ENCODE measurements at places on chromosomes 2 and 18. TPM values are rescaled to one million over a fixed set of nuclear protein-coding genes. Genes with fewer than 3 reads are reported as not detected.

The TRABD2A gene
- total RNA-seq = 1.2 TPM

DNA sequence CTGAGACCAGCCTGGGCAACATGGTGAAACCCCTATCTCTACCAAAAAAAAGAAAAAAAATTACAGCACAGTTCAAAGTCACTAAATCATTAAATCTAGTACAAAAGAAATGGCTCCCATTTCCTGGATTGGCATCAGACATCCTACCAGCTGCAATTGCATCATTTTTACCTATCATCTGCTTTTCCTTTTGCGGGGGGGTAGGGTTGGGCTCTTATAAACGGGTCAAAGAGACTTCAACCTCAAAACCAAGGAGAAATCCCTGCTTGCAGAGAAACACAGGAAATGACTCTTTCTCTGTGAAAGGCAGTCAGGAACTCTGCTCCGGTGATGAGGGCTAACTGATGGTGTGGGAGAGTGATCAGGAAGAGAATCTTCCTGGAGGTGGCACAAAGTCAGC is 45.3 kb upstream of the RFX8 start:
- H3K4me3 ChIP-seq = no peak overlapping the region
- H3K36me3 ChIP-seq = peaks cover 2% of the 10 kb centered on the region
- H3K4me1 ChIP-seq = peaks cover 25% of the 10 kb centered on the region
- peak overlapping the region; percentile 70 for H3K27ac ChIP-seq
- H3K27me3 ChIP-seq = no peaks in the 10 kb centered on the region

The LRRTM4 gene
- not detected for total RNA-seq

GRCh38 chr2:198591586-198591985 is 787.2 kb downstream of the PLCL1 start:
- H3K27me3 ChIP-seq = peaks cover 9% of the 10 kb centered on the region
- no peaks in the 10 kb centered on the region for H3K4me1 ChIP-seq
- no peak overlapping the region for H3K27ac ChIP-seq
- H3K4me3 ChIP-seq = no peak overlapping the region
- DNase-seq = no peak
- no peaks in the 10 kb centered on the region for H3K36me3 ChIP-seq

GRCh38 chr2:156437931-156438410 is 1.8 kb downstream of the GPD2 start:
- H3K27ac ChIP-seq = no peak overlapping the region
- H3K4me3 ChIP-seq = peak overlapping the region; percentile 26
- H3K27me3 ChIP-seq = no peaks in the 10 kb centered on the region

GRCh38 chr2:36615222-36615621 is 17.3 kb upstream of the FEZ2 start:
- H3K27me3 ChIP-seq = no peaks in the 10 kb centered on the region
- H3K4me3 ChIP-seq = no peak overlapping the region
- H3K27ac ChIP-seq = no peak overlapping the region

The DHRS9 gene
- not detected for total RNA-seq

- no peak overlapping the region for H3K27ac ChIP-seq
- H3K4me3 ChIP-seq = no peak overlapping the region
- DNase-seq = no peak
- no peaks in the 10 kb centered on the region for H3K36me3 ChIP-seq
- H3K4me1 ChIP-seq = peaks cover 15% of the 10 kb centered on the region
These were observed 153.4 kb upstream of the SOX11 start for GRCh38 chr2:5538772-5539171.

DNA sequence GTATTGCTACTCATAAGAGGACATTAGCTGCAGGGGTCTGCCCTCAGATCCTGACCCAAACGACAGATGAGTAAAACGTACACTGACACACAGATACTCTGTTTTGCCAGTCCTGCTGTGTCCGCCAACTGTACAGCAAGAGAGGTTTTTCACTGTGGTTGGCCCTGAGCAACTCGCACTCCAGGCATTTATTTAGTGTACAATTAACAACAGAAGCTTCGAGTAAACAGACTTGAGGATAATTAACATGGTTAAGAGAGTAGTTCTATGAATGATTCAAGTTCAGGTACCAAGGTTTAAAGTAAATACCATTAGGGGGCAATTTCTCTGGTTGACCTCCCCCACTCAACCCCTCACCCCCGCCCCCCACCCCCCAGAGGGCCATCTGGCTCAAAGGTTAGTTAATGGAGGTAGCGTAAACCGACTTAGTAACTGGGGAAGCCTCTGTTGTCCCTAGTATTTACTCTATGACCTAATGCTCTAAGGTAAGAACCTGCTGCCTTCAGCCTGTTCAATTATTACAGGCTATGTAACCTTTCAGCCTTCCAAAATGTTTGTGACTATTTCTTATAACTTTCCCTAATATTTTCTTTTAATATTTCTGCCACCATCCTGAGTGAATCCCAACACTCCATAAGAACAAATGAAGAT is 103.9 kb upstream of the XIRP2 start:
- H3K27ac ChIP-seq = no peak overlapping the region
- H3K27me3 ChIP-seq = no peaks in the 10 kb centered on the region
- no peaks in the 10 kb centered on the region for H3K4me1 ChIP-seq
- no peak overlapping the region for H3K4me3 ChIP-seq

The DTYMK gene
- total RNA-seq = 23.1 TPM

- H3K36me3 ChIP-seq = no peaks in the 10 kb centered on the region
- H3K27ac ChIP-seq = no peak overlapping the region
- no peak for DNase-seq
- peaks cover 4% of the 10 kb centered on the region for H3K27me3 ChIP-seq
- no peak overlapping the region for H3K4me3 ChIP-seq
These were observed 464.7 kb downstream of the MEIS1 start for GRCh38 chr2:66899648-66900047.

The TXNL4A gene
- 143 TPM for total RNA-seq

DNA sequence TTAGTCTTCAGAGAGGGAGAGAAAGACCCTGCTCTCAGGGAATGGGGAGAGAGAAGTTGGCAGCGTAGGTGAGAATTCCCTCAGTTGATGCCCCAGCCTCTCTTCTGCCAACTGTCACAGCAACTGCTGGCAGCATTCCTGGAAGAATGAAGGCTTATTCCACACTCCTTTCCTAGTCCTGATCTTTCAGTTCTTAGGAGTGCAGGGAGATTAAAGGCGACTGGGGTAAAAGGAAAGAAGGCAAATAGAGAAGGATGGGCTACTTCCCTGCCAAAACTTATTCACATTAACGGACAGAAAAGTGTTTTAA is 65.9 kb upstream of the ACAA2 start:
- DNase-seq = no peak
- peaks cover 4% of the 10 kb centered on the region for H3K4me1 ChIP-seq
- no peaks in the 10 kb centered on the region for H3K36me3 ChIP-seq
- H3K27ac ChIP-seq = no peak overlapping the region

DNA sequence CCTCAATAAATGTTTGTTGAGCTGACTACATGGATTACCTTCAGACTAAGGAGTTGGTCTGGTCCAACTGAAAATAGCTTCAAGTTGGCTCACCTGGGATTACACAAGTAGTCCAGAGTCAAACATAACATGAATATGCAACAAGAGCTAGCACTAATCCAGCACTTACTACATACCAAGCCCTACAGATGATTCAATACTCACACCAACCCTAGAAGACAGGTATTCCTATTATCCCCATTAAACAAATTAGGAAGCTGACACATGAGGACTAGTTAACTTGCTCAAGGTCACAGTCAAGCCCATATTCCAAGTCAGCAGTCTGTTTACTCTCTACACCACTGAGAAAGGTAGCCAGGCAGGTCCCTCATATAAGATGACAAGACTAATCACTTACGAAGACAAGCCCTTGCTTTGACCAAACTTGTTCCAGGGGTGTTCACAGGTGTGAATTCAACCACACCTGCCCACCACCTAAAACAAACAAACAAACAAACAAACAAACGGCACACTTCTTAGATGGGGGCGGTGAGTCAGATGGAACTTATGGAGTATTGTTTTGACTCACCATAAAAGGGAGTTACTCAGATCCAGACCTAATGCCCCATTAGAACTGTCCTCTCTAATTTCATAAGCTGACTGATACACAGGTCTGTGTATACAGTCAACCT is 29.1 kb downstream of the TMEM131 start:
- DNase-seq = no peak
- peaks cover 32% of the 10 kb centered on the region for H3K4me1 ChIP-seq
- no peaks in the 10 kb centered on the region for H3K27me3 ChIP-seq
- no peak overlapping the region for H3K27ac ChIP-seq

DNA sequence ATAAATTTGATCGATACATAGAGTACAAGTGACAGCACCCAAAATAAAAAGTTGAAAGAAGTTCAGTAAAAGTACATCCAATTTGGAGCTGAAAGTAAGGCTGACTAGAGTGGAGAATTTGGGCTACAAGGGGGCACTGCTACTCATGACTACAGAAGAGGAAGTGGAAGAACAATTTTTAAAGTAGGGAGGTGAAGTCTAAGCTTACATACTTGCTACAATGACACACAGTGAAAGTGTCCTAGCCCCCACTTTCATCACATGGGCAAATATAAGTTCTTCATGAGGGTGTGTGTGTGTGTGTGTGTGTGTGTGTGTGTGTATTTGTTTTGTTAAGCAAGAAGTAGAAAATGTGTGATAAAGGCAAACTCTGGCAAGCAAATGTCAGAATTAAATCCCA is 45.7 kb downstream of the MAP3K2 start:
- peaks cover 30% of the 10 kb centered on the region for H3K4me1 ChIP-seq
- peaks cover 8% of the 10 kb centered on the region for H3K36me3 ChIP-seq
- no peaks in the 10 kb centered on the region for H3K27me3 ChIP-seq
- peak overlapping the region; percentile 45 for H3K27ac ChIP-seq

DNA sequence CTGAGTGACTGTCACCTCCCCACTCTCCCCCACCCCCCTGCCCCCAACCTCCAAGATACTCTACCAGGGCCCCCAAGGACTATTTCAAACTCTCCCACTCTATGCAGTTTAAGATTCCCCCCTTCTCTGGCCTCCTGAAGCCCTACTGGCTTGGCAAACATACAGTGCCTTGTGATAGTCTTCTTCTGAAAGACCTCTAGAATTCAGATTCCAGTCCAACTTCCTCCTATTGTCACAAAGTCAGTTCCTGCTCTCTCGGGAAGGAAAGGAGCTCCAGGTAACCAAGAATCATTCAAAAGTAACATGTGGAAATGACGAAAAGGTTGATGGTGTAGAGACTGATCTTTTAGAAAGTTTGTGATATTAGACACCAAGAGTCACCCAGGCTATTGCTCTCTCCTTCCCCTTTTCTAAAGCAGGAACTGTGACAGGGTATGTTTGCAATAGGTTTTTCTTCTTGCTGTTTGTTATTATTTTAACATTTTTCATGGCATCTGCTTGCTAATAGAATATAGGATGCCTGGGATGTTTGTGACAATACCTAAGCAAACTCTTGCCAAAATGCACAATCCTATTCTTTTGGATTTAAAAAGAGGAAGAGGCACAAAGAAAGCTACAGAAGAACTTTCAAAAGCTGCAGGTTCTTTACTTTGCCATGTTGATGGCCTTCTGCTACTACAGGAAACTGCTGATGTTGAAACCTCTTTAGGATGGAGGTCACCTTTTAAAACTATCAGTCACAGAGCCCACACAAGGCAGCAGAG is 93.5 kb upstream of the MGAT4A start:
- peaks cover 17% of the 10 kb centered on the region for H3K36me3 ChIP-seq
- no peak for DNase-seq
- no peak overlapping the region for H3K4me3 ChIP-seq

GRCh38 chr18:45876161-45876560 is 50.7 kb downstream of the SIGLEC15 start:
- H3K27me3 ChIP-seq = no peaks in the 10 kb centered on the region
- H3K27ac ChIP-seq = no peak overlapping the region
- peaks cover 5% of the 10 kb centered on the region for H3K4me1 ChIP-seq

DNA sequence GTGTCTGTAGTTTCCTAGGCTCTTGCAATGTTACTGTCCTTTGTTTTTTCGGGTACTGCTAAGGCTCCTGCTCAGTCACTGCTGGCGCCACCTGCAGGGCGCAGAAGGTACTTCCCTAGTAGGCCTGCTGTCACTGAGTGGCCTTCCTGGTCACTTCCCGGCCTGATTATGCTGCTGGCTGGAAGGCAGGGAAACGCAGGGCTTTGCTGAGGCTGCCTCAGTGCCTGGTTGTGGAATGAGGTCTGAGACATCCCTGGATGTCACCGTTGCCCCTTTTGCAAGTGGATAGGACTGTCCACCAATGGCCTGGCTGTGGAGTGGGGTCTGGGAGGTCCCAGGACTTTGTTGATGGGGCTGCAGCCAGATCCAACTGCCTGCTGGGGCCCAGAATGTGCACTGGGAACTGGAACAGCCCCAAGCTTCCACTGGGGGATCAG is 13.1 kb downstream of the DAW1 start:
- no peaks in the 10 kb centered on the region for H3K27me3 ChIP-seq
- H3K36me3 ChIP-seq = peaks cover 2% of the 10 kb centered on the region
- no peak overlapping the region for H3K27ac ChIP-seq
- no peak overlapping the region for H3K4me3 ChIP-seq
- H3K4me1 ChIP-seq = peaks cover 17% of the 10 kb centered on the region

- H3K27me3 ChIP-seq = peaks cover 14% of the 10 kb centered on the region
- no peak for DNase-seq
- H3K27ac ChIP-seq = no peak overlapping the region
- no peak overlapping the region for H3K4me3 ChIP-seq
- no peaks in the 10 kb centered on the region for H3K36me3 ChIP-seq
These were observed 29.7 kb downstream of the CCDC141 start for GRCh38 chr2:179020156-179020750.

The REEP1 gene
- 2.6 TPM for total RNA-seq

- peaks cover 9% of the 10 kb centered on the region for H3K4me1 ChIP-seq
- no peak overlapping the region for H3K4me3 ChIP-seq
- DNase-seq = no peak
These were observed 2.0 kb downstream of the DNAJC27 start for GRCh38 chr2:24969784-24970183.

GRCh38 chr18:37567994-37568359 is 2.4 kb upstream of the CELF4 start:
- H3K27me3 ChIP-seq = peaks cover 58% of the 10 kb centered on the region
- no peak overlapping the region for H3K4me3 ChIP-seq
- H3K36me3 ChIP-seq = no peaks in the 10 kb centered on the region
- no peak overlapping the region for H3K27ac ChIP-seq
- DNase-seq = no peak
- peaks cover 15% of the 10 kb centered on the region for H3K4me1 ChIP-seq

DNA sequence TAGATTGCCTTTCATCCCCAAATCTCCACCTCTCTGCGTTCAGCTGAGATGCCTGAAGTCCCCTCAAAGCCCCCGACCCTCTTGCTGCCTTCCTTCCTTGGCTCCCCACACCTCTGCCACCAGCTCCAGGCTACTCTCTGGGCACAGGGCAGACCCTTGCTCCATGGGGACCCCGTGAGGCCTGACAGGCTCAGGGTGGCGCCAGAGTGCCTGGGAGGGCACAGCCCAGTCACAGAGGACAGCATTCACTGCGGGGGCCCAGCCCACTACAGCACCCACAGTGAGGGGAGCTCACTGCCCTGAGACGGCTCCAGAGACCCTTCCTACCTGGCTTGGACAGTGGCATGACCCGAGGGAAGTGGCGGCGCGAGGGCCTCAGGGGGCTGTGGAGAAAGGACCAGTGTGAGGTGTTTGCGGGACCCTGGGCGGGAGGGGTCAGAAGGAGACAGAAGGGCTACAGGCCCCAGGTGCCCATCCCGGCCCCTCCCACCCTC is 51.0 kb downstream of the AQP12A start:
- H3K27ac ChIP-seq = no peak overlapping the region
- peaks cover 26% of the 10 kb centered on the region for H3K36me3 ChIP-seq
- no peak overlapping the region for H3K4me3 ChIP-seq
- peaks cover 4% of the 10 kb centered on the region for H3K27me3 ChIP-seq
- no peaks in the 10 kb centered on the region for H3K4me1 ChIP-seq

The TSPYL6 gene
- not detected for total RNA-seq

GRCh38 chr2:119567292-119567691 is 23.0 kb downstream of the CFAP221 start:
- no peak overlapping the region for H3K4me3 ChIP-seq
- no peaks in the 10 kb centered on the region for H3K4me1 ChIP-seq
- no peaks in the 10 kb centered on the region for H3K36me3 ChIP-seq
- no peak overlapping the region for H3K27ac ChIP-seq
- no peak for DNase-seq

The C2orf78 gene
- not detected for total RNA-seq
